ENCODE measurements at places on chromosomes 1 and 21.

DNA sequence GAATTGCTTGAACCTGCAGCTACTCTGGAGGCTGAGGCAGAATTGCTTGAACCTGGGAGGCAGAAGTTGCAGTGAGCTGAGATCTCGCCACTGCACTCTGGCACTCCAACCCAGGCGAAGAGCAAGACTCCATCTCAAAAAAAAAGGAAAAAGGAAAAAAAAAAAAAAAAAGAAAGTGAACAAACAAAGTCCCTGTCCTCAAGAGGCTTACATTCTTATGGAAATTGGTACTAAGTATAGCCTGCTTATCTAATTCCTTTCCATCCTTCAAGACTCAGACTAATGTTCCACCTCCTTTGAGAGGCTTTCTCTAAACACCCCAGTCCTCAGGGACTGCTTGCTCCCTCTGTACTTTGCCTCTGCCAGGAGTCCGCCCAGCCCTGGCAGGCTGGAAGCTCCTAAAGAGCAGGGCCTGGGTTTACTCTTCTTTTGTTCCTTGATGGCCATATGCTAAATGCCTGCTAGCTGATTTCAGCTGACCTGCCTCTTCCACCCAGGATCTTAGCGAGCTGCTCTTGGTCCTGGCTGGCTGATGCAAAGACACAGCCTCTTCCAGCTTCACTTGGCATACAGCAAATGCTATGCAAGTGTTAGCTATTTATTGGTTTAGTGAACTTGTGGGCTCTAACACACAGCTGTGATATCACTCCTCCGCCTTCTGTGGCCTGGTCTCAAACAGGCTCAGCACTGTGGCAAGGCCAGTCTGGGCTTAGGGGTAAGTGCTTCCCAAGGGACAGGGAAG, 9.8 kb downstream of the SLC9A1 start:
- no peak for DNase-seq

GRCh38 chr1:244200596-244200995, 149.5 kb downstream of the ZBTB18 start:
- DNase-seq = no peak

DNA sequence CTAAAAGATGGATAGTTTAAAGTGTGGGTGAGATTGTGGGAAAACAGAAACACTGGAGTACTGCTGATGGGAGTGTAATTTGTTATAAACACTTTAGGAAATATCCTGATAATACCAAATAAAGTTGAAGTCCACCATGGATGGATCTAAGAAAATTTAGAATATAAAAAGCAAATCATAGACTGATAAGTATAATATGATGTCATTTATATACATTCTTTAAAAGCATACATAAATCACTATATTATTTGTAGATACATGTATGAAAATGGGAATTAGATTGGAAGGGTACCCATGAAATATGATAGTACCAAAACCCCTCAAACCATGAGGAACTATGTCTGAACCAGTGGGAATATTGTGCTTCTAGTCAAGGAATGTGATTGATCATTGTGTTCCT, 7.9 kb downstream of the ZMPSTE24 start:
- DNase-seq = no peak

GRCh38 chr1:222543817-222544216, 4.1 kb downstream of the HHIPL2 start:
- DNase-seq = no peak

- no peak for DNase-seq
Observed at GRCh38 chr1:199804526-199804925, 223.0 kb upstream of the NR5A2 start.

Data from effector CD4-positive, alpha-beta T cell (primary cell).